ENCODE measurements at places on chromosomes 7 and 10. TPM values are rescaled to one million over a fixed set of nuclear protein-coding genes. Genes with fewer than 3 reads are reported as not detected.

DNA sequence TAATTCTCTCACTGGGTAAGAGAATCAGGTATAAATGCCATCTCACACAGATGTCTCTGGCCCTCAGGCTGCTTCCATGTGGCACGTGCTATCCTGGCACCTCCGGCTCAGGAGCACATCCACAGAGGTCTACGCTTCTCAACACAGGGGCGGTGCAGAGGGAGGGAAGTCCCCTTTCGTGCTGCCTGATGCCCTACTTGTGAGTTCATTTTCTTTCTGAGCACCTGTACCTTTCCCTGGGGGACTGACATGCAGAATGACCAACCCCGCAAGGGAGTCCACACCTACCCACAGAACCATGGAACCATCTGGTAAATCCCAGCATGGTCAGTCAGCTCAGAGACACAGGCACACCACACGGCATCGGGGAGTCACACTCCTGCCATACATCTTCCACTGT lies 99.0 kb upstream of the SAMD8 start:
- no peak for DNase-seq
- H3K27ac ChIP-seq: no peak overlapping the region
- no peaks in the 10 kb centered on the region for H3K36me3 ChIP-seq
- H3K4me1 ChIP-seq: no peaks in the 10 kb centered on the region

DNA sequence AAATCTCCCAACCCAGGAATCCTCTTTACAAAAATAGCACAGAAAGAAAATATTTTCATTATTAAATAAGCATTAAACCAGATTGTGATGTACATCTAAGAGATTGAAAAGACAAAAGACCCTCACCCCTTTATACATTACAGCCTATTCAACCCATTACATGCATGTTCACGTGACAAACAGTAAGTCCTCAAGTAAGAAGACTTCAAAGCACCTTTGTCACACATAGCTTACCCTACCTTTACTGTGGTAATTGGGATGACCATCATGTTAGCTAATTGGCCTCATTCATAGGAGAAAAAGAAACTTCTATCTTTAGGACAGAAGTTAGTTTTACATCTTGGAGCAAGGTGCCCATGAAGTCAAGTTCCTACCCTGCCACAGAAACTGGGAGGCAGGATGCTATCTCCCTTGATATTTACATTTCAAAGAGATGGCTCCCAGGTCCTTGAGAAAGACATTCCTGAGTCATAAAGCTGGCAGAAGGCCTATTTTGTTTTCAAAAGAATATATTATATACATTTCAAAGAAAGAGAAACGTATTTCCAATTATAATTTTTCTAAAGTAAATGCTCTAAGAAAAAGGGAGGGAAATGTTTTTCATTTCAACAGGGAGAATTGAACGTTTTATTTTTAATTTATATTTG lies 48.1 kb downstream of the GNAI1 start:
- no peaks in the 10 kb centered on the region for H3K36me3 ChIP-seq
- H3K27me3 ChIP-seq: no peaks in the 10 kb centered on the region
- H3K4me1 ChIP-seq: no peaks in the 10 kb centered on the region

- no peaks in the 10 kb centered on the region for H3K4me1 ChIP-seq
- no peaks in the 10 kb centered on the region for H3K36me3 ChIP-seq
- no peak overlapping the region for H3K27ac ChIP-seq
- peak; percentile 22 for DNase-seq
- no peaks in the 10 kb centered on the region for H3K27me3 ChIP-seq
Measured at GRCh38 chr7:80699045-80699638, 60.7 kb downstream of the CD36 start.

- no peak for DNase-seq
- no peaks in the 10 kb centered on the region for H3K4me1 ChIP-seq
- H3K27me3 ChIP-seq: no peaks in the 10 kb centered on the region
- H3K27ac ChIP-seq: no peak overlapping the region
Measured at GRCh38 chr10:114246679-114247305, 7.7 kb downstream of the VWA2 start.

- H3K4me1 ChIP-seq: no peaks in the 10 kb centered on the region
- H3K36me3 ChIP-seq: no peaks in the 10 kb centered on the region
- H3K27me3 ChIP-seq: no peaks in the 10 kb centered on the region
- DNase-seq: no peak
- H3K4me3 ChIP-seq: no peak overlapping the region
- H3K27ac ChIP-seq: no peak overlapping the region
Measured at GRCh38 chr7:51335057-51335456, 18.4 kb upstream of the COBL start.

DNA sequence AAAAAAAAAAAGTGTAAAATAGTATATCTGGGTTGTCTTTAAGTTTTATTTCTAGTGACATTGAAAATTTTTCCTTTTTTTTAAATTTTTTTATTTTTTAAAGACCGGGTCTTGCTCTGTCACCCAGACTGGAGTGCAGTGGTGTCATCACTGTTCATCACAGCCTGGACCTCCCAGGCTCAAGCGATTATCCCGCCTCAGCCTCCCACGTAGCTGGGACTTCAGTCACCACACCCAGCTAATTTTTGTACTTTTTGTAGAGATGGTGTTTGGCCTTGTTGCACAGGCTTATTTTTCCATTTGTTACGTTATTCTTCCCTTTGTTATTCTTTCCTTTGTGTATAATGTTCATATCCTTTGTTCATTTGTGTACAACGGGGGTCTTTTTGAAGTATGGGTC lies 30.1 kb downstream of the TSPAN14 start:
- H3K27ac ChIP-seq: no peak overlapping the region
- H3K4me3 ChIP-seq: no peak overlapping the region
- peak; percentile 71 for DNase-seq
- peaks cover 26% of the 10 kb centered on the region for H3K36me3 ChIP-seq
- no peaks in the 10 kb centered on the region for H3K27me3 ChIP-seq

DNA sequence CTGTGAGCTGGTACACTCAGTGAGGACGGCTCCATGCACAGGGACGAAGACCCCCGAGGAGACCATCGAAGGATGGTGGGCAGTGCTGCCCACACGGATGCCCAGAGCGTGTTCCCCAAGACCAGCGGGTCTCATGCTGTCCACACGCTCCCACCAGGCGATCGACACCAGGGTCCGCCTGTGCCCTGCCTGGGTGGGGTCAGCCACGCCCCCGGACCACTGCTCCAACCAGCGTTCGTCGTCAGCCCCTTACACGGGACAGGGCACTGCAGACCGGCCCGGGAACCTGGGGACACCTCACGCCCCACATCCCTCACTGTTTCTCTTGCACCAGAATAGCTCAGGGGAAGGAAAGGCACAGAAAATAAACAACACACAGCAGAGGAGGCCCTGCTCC lies 223.5 kb downstream of the DNAJB6 start:
- no peaks in the 10 kb centered on the region for H3K4me1 ChIP-seq
- DNase-seq: no peak
- H3K4me3 ChIP-seq: no peak overlapping the region
- H3K27ac ChIP-seq: no peak overlapping the region
- no peaks in the 10 kb centered on the region for H3K36me3 ChIP-seq

GRCh38 chr10:74502963-74503608 lies 323.3 kb upstream of the KAT6B start:
- H3K36me3 ChIP-seq: peaks cover 5% of the 10 kb centered on the region
- H3K4me3 ChIP-seq: no peak overlapping the region
- H3K27ac ChIP-seq: no peak overlapping the region
- H3K27me3 ChIP-seq: no peaks in the 10 kb centered on the region
- DNase-seq: no peak

- H3K27me3 ChIP-seq: no peaks in the 10 kb centered on the region
- H3K4me1 ChIP-seq: no peaks in the 10 kb centered on the region
- no peak within 1 kb of the TSS for H3K27ac ChIP-seq
- no peak within 1 kb of the TSS for H3K4me3 ChIP-seq
- DNase-seq: no peak
Measured at GRCh38 chr10:59176241-59177030, at the start of gene PHYHIPL. Gene PHYHIPL, plus strand, starts transcription at chr10:59176643. Its CDS starts 211 bp downstream, at chr10:59176854.

The GIMAP2 gene
- polyA plus RNA-seq: 0.37 TPM

- no peaks in the 10 kb centered on the region for H3K4me1 ChIP-seq
- no peaks in the 10 kb centered on the region for H3K36me3 ChIP-seq
- H3K27me3 ChIP-seq: 0 out of 3 replicates have a peak, but pooled peaks cover 2% of the 10 kb centered on the region
- no peak overlapping the region for H3K27ac ChIP-seq
Measured at GRCh38 chr10:77490534-77491314, 146.9 kb downstream of the KCNMA1 start.

Data from K562 (cell line).